Glomerular endothelial cell (primary cell): ENCODE measurements at places on chromosomes 16 and 17.

GRCh38 chr16:20799599-20799998, 6.7 kb downstream of the ERI2 start:
- DNase-seq, result no peak

GRCh38 chr16:52547004-52547833, at the start of gene TOX3:
TOX3 (minus strand) TSS chr16:52547143; CDS start chr16:52546723, 420 bp downstream.
- no peak for DNase-seq

- peak; percentile 68 for DNase-seq
These were observed 154.1 kb downstream of the SOCS1 start for GRCh38 chr16:11101695-11102522.

DNA sequence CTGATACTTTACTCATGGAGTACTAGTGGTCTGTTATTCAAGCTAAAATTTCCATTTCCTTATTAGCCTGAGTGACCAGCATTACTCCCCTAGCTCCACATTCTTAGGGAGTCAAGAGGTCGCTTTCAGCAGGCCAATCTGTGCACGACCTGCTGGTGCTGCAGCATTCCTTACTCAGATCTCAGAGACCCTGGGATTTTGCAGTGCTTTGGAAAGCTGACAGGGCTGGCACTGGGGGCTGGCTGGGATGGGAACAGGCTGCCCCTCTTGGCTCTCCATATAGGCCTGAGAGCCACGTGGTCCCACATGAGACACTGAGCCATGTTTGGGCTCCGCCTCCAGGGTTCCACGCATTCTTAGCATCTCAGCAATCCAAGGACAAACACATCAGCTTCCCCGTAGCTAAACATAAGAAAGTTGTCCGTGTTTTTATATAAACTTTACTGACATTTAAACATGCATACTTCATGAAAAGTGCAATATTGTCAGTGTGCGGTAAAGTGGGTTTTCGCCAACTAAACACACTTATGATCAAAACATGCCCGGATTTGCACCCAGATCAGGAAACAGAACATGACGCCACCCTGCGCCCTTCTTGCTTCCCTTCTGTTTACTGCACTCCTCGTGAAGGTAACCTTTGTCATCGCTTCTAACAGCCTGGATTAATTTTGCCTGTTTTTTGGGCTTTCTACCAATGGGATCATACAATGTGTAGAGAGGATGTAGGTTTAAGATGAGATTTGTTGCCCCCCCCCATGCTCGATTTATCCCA, 254.5 kb upstream of the CACNG5 start:
- no peak for DNase-seq

DNA sequence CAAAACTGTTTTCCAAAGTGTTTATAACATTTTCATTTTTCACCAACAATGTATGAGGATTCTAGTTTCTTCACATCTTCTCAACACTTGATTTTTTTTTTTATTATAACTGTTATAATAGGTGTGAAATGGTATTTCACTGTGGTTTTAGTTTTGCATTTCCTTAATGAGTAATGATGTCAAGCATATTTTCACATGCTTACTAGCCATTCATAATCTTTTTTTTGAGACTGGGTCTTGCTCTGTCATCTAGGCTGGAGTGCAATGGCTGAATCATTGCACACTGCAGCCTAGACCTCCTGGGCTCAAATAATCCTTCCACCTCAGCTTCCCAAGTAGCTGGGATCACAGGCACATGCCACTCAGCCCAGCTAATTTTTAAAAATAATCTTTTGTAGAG, 65.1 kb downstream of the EFCAB13 start:
- DNase-seq, result no peak

GRCh38 chr16:1279945-1280589, 24.2 kb downstream of the TPSD1 start:
- no peak for DNase-seq

GRCh38 chr16:66107661-66108060, 258.8 kb upstream of the CDH5 start:
- DNase-seq, result no peak

DNA sequence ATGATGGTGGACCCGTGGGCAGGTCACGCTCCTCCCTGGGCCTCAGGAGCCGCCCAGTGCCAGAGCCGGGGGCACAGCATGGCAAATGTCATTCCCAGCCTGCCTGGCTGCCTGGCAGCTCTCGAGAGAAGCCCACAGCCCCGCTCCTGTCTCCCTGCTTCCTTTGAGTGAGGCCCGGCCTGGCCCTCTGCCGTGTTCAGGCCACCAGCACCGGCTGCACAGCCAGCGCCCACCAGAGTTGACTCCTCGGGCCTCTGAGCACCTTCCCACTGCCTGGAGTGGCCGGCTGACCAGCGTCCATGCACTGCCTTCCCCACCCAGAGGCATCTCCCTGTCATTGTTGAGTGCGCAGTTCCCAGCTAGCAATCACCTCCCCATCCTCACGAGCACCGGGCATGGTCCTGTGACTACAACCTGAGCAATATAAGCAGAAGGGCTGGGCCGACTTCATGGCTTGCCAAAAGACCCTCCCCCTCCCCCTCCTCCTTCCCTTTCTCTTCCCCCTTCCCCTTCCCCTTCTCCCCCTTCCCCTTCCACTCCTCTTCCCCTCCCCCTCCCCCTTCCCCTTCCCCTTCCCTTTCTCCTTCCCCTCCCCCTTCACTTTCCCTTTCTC, 11.9 kb upstream of the SLC38A10 start:
- DNase-seq, result no peak

DNA sequence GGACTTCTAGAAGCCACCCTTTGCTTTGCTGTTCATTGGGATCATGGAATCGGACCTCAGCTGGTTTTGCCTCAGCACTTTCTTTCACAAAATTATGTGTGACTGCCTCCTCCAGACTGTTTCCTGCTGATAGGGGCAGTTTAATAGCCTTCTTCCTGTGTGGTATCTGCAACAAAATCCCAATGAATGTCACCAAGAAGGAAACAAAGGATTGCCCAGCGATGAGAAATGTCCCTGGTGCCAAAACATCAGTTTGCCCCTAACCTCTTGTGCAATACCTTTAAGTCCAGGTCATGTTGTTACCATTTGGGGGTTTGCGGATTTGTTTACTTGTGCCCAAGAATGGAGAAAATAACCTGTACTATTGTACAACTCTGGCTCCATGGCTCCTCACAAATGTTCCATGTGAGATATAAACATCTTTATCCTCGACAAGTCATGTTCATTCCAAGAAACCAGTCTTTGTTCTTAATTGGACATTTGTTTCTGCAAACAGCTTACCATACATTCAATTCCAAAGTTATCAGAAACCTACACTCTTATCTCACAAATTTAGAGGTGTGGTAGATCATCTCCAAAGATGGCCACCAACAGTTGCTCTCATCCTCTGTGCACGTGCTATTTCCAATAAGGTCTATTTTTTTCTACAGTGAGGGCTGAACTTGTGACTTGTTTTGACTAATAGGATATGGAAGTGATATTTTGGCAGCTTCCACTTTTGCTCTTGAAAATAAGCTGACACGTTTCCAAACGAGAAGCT, 14.8 kb downstream of the TAC4 start:
- DNase-seq, result peak; percentile 82

GRCh38 chr17:2386400-2387085, 14.3 kb downstream of the MNT start:
- no peak for DNase-seq

- no peak for DNase-seq
These were observed 7.4 kb upstream of the DHRS7B start for GRCh38 chr17:21119247-21119918.

- no peak for DNase-seq
These were observed 48.9 kb upstream of the HAPSTR1 start for GRCh38 chr16:9042533-9042932.

DNA sequence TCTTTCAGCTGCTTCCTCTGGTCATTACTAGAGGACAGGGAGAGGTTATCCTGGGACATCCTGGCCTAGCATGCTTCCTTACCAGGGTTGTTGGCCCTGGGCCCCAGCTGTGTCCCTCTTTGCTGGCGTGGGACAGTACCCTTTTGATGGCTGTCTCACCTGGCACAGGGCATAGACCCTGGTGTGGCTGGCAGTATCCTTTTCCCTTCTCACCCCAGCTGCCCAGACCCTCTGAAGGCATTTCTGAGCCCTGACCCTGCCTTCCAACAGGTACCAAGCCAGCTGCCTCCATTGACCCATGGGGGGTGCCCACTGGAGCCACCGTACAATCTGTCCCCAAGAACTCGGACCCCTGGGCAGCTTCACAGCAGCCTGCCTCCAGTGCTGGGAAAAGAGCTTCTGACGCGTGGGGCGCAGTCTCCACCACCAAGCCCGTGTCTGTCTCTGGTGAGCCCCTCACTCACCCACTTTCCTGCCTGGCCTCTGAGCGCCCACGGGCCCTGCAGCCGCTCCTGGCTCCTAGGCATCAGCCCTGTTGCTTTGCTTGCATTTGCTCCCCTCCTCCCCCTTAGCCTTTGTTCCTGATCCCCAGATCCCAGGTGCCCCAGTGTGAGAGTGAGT, 34.0 kb downstream of the B9D1 start:
- no peak for DNase-seq

DNA sequence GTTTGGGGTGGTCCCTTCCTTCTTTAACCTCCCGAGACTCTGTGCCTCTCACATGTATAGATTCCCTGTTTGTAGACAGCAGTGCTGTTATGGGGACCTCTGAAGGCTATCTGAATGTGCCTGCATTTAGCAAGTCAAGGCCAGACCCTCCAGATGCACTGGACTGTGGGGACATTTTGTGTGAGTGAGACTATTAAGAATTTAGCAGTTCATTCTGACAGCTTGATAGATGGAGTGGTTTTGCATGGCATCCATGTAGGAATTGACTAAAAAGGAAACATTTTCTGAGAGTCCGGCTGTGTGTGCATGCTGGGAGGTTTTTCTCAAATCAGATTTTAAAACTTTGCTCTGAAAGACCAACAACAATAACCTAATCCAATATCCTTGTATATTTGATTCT, 226.3 kb downstream of the MSI2 start:
- DNase-seq, result no peak

DNA sequence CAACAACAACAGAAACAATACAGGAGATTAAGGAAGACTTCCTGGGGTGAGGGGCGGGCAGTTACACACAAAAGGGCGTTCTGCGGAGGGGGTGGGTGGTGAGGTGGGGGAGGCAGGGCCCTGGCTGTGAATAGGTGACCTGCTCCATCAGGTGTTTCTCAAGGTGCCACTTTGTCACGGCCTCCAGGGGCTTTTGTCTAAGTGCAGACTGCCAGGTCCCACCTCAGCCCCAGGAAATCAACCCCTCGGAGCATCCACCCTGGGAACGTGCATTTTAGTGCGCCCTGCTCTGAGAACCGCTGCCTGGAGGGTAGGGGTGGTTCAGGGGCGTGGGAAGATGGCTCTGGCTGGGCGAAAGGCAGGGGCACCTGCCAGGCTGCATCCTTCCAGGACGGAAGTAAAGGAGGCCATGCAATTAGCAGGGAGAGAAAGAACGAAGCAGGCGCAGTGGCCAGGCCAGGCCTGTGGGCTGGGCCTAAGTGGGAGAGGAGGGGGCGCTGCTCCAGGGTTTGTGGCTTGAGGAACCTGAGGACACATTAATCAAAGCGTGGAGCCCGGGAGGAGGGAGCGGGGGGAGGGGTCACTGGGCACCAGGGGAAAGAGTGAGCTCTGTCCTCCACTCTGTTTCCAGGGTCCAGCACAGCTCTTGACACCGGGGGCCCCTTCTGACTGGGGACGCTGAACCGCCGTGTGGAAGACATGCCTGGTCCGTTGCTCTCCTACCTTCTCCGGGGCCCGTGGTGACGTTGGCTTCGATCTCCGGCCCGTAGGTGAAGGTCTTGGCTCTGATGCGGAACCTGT, 49.4 kb upstream of the CDC42EP4 start:
- DNase-seq, result no peak

GRCh38 chr17:67548693-67549092, 169.0 kb upstream of the NOL11 start:
- DNase-seq, result no peak

GRCh38 chr17:18231164-18231563, 5.7 kb downstream of the LLGL1 start:
- no peak for DNase-seq

GRCh38 chr16:89112377-89113151, 18.9 kb downstream of the ACSF3 start:
- no peak for DNase-seq

DNA sequence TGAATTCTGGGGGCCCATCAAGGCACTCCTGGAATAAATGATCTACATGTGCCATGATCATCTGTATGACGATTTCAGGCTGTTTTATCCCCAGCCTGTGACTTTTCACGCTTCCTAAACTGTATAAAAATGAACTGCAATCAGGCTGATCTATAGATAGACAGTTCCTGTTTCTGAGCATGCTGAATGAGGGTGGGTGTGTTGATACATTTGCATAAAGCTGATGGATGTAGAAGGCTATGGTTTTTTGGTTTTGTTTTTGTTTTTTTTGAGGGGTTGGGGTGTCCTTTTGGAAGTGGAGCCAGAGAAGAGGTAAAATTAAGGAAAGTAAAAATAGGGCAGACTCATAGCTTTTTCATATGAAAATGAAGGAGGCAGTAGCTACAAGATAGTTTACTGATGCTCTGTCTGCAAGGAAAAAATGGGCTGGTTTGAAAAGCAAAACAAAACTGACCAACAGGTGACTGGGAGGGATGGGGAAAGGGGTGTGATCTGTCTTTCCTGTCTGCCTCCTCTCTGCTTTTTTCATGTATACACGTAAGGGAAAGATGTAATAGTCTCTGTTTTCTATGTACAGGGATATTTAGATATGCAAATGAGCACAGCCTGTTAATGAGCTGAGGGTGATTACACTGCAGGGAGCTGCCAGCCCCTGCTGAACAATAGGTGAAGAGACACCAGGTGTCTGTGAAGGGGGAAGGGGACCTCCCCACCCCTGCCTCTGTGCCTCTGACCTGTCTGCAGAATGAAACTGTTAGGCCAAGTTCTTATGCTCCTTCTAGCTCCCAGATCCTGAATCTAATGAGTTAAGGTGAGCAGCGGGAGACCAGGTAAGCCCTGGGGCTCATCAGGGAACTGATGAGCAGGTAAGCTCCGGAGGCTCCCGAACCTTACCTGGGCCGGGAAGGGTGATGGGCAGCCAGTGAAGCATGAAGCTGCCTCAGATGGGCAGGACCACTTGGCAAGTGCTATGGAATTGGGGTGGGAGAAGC, 46.6 kb upstream of the LYRM9 start:
- no peak for DNase-seq

GRCh38 chr16:80708823-80709222, 95.6 kb downstream of the CDYL2 start:
- no peak for DNase-seq

DNA sequence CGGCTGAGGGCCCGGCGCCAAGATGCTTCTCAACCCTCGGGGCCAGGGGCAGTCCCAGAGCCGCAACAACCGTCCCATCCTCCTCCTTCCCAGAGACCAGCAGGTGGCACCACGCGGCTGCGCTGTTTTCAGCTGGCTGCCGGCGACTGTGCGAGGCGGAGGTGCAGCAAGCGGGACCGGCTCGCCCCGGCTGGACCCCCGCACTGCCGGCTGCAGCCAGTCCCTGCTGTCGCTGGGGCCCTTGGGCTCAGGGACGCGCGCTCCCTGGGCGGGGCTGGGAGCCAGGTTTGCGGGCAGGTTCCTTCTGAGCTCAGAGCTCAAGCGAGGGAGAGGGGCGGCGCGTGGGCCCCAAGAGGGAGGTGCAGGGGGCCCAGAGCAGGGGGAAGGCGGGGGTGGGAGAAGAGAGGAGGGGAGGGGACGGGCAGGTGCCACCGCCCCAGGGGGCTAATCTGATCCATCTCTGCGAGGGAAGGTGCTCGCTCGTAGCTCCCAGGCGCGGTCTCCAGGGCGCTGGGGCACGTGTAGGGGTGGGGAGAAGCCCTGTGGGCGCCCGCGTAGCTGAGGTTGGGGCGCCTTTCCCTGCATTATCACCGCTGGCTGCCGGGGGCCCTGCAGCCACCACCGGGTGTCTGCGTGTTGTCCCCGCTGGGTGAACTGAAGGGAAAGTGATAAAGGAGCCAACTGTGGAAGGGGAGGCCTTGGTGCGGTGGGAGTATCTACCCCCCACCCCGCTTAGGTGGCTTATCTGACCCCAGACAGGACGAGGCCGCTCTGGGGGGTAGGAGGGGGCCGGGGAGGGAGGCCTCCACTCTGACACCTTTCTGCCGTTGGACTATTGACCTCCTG, 24.2 kb downstream of the STAT5A start:
- no peak for DNase-seq
